Renal cortical epithelial cell (primary cell): ENCODE measurements at places on chromosomes 1 and 21. TPM values are rescaled to one million over a fixed set of nuclear protein-coding genes. Genes with fewer than 3 reads are reported as not detected.

Gene TEKT2
- total RNA-seq: 0.35 and 1.4 TPM in 2 replicates

Gene FGGY
- total RNA-seq: 16.0 and 27.8 TPM in 2 replicates

Gene SFT2D2
- total RNA-seq: 59.4 and 64.0 TPM in 2 replicates

- DNase-seq: peak; percentile 78
These were observed 250.3 kb upstream of the SGIP1 start for GRCh38 chr1:66283622-66284041.

Gene ST6GALNAC3
- total RNA-seq: 0.50 and 0.69 TPM in 2 replicates

DNA sequence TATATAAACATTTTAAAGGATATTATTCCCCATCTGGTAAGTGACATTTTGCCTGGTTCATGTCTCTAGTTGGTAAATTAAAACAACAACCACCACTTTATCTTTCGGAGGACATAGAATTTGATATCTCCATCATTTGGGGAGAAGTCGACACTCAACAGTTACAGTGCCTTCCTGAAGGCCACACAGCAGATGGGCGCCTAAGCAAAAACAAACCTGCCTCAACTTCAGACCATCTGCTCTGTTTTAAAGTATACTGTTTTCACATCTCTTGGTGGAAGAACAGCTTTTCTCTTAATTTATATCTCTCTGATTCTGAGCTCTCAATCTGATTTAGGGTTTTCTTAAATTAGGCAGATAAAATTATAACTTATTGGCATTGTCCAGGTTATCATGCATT is 282.2 kb downstream of the RYR2 start:
- DNase-seq: no peak

DNA sequence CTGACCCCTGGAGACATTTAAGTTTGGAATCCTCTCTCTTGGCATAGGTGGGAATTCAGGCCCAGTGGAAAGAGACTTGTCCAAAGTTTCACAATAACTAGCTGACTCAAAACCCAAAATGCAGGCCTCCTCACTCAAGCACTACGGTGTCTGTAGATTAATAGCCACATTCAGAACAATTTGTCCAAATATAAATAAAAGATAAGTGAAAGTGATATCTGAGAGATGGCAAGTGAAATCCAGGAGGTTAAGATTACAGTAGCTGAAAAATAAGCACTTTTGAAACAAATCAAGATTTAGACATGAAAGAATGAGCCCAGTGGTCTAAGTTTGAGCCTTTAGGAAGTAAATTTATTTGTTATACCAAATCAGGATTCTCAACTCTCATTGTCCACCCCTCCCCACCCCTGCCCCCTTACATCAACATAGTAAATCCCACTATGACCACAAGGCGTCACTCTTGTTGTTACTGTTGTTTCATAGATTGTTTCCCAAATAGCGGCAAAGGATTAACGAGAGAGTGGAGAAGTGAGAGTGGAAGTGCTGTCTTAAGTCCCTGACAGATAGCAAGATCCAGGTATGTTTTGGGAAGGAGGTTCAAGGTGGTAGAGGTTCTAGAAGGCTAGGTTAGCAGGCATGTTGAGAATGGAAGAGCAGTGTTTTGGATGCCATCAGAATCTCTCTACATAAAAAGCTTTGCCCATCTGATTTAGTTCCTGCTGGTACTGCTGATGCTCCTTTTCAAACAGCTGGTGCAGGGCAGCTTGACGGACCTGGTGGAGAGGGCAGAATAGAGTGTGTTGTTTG is 7.1 kb upstream of the TPM3 start:
- DNase-seq: peak; percentile 74

Gene S100A7
- total RNA-seq: not detected in 2 replicates

Gene EIF3I
- total RNA-seq: 283 and 504 TPM in 2 replicates

DNA sequence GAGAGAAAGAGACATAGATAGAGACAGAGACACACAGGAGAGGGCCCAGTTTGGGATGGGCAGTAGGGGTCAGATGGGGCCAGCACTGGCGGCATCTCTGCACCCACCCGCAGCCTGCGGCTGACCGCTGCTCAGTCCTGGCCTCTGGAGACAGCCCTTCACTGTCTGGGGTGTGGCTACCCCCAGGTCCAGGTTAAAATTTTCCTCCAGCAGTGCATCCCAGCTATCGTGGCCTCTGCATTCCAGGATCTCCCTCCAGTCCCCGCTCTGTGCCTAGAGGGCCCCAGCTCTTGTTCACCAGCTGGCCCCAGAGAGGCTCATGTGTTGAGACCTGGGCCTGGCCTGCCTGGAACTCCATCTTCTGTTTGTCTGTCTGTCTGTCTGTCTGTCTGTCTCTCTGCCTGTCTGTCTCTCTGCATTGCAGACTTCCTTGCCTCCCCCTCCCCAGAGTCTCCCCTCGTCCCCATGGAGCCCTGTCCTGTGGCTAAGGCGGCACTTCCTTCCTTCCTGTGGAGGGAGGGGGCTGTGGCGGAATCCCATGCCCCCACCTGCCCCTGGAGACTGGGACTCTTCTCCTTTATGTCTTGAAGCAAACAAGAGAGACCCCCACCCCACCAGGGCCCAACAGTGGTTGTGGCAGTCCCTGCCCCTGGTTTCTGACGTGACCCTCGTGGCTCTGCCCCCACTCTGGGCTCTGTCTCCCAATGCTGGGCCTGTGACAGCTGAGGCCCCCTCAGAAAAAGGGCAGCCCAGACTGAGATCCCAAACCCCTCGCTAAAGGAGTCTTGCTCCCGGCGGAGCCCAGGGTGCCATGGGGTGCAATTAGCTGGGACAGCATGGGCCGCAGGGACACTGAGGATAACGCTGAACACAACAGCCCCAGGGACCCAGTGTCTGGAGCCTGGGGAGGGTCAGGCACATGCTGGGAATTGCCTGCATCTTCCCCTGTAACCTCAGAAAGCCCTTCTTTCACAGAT is 241.8 kb downstream of the NPHP4 start:
- no peak for DNase-seq

GRCh38 chr1:12505639-12506280 is 112.2 kb downstream of the DHRS3 start:
- no peak for DNase-seq

- DNase-seq: no peak
These were observed 1.1 kb upstream of the EPS8L3 start for GRCh38 chr1:109764561-109765482.

Gene AGL
- 15.6 and 21.1 TPM in 2 replicates for total RNA-seq

- no peak for DNase-seq
These were observed 2.5 kb downstream of the LIN9 start for GRCh38 chr1:226306425-226306824.

Gene OR10Z1
- total RNA-seq: not detected in 2 replicates

Gene THEM5
- total RNA-seq: not detected in 2 replicates

GRCh38 chr1:221567859-221568507 is 173.9 kb downstream of the DUSP10 start:
- DNase-seq: no peak

DNA sequence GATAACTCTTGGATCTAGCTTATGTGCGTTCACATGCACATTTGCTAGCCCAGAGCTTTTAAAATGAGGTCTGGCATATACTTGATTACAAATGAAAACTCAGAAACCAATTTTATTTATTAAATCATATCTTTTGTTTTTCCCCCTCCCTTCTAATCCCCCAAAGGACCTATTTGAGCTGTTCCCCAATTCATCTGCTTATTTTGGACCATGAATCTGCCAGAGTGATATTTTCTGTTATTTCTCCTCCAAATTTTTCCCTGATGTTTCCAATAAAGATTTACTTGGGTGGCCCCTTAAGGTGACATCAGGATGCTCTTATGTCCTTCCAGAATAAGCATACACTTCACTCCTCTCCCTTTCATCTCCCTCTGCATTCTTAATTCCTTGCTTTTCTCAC is 123.4 kb downstream of the SYT2 start:
- DNase-seq: no peak

Gene NUDT4B
- total RNA-seq: 7.6 and 11.6 TPM in 2 replicates

Gene SPRR2E
- not detected in 2 replicates for total RNA-seq

- peak; percentile 68 for DNase-seq
These were observed 8.8 kb upstream of the INSL5 start for GRCh38 chr1:66809736-66810326.

Gene PTGS2
- total RNA-seq: 0.30 and 2.6 TPM in 2 replicates

DNA sequence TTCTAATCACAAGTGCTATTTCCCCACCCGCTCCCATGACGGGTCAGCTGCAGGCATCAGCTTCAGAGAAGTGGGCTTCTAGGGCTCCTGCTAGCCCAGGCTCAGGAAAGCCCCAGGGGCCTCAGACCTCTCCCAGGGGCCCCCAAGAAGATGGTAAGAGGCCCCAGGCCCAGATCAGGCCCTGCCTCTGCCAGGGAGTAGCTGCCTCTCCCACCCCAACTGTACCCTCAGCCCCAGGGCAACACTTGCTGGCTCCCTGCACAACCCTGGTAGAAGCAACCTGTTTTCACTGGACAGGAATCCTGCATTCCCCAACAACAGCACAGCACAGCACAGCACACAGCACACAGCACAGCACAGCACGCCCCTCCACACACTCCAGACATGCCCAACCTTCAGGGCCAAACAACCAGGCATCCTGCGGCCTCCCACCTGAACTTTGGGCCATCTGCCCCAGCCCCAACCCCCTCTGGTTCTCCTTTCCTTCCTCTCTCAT is 6.5 kb downstream of the BLACAT1 start:
- DNase-seq: no peak

DNA sequence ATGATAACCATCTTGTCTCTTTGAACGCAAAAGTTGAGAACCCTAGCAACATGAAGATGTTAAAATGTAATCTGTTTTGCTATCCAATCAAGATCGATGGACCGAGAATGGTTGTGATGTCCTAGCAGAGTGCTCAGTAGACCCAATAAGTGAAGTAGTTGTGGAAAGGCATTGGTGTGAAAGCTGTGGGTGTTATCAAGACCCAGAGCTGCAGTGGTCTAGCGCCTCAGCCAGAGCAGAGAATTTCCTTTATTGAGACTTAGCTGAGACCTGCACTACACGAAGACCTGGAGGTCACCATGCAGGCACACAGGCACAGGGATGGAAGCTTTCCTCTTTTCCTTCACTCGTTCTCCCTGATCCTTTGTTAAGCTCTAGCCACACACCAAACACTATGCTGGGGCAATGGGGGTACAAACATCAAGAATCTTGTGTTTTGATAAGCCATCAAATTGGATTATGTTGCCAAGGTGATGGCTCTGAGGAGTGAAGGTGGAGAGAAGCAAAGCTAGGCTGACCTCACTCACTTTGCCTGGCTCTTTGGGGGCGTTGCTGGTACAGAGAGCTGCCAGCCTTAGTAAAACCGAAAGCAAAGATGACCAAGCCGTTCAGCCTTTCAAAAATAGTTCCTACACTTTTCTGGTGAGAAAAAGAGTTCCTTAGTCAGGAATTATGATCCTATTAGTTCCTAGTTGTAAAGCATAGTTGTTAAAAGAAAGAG is 24.1 kb downstream of the METTL13 start:
- DNase-seq: no peak

- DNase-seq: peak; percentile 22
These were observed 92.4 kb downstream of the PRDM2 start for GRCh38 chr1:13792419-13792818.

- DNase-seq: no peak
These were observed 78.5 kb downstream of the CSMD2 start for GRCh38 chr1:34086561-34086960.

DNA sequence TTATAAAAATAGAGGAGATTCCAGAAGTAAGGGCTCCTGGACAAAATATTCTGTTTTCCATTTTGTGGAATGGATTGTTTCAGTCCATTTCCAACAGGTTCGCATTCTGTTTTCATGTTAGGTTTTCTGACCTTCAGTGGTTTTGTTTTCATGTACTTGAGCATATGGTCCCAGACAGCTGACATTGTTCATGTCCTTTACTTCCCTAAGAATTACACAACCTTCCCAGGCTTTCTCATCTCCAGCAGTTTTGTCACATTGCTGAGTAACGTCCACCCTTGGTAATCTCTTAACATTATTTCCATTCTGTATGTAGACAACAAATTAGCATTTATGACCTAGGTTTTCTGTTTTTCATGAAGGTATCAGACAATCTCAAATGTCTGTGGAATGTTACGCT is 21.0 kb upstream of the ERRFI1 start:
- peak; percentile 78 for DNase-seq

- DNase-seq: no peak
These were observed 153.7 kb downstream of the HHIPL2 start for GRCh38 chr1:222394224-222394623.

DNA sequence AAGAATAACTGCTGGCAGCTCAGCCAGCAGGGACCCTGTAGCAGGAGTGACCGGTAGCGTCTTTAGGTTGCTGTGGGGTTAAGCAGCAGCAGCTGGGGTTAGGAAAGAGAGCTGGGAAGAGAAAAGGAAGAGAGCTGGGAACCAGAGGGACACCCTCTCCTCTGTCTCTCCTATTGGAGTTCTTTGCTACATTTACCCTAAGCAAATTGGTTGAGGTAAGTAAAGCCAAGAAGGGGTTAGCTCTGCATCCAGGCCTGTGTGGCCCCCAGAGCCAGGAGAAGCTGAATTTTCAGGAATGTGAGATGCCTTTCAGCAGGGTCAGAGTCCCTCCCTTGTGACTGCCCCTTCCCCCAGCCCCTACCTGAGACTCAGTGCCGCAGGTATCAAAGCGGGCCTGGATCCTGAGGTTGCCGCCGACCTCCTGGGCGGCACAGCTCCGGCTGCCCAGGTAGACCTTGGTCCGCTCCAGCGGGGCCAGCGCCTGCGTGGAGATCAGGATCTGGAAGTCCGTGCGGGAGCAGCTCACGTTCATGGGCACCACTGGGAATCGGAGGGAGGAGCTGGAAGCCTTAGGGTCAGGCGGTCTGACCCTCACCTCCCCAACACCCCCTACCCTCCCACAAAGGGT is 16.4 kb downstream of the CDCP2 start:
- DNase-seq: no peak

Gene SMIM1
- 4.8 TPM in 1 of 2 replicates, not detected in the other for total RNA-seq

Gene TAF13
- 114 and 177 TPM in 2 replicates for total RNA-seq

Gene LCE1B
- not detected in 2 replicates for total RNA-seq

Gene GBP2
- 28.8 and 82.1 TPM in 2 replicates for total RNA-seq

GRCh38 chr1:21090463-21090862 is 86.2 kb downstream of the EIF4G3 start:
- no peak for DNase-seq

DNA sequence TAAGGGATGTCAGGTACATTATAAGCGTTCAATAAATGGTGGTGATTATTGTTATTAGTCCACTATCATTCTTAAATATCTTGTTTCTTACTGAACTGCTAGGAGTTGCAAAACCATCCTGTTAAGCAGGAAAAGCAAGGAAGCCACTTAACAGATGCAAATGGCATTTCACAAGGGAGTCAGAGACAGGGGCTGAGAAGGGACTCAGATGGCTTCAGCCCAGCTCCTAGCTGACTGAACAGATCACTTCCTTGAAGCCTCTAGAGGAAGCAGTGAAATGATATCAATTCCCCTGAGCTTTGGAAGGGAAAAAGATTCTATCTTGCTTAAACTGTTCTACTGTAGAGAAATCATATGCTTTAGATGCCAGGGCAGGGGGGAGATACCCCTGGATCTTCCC is 151.5 kb downstream of the ST6GALNAC5 start:
- DNase-seq: no peak
